Epithelial cell of alveolus of lung (primary cell): ENCODE measurements at places on chromosomes 5 and 9. TPM values are rescaled to one million over a fixed set of nuclear protein-coding genes. Genes with fewer than 3 reads are reported as not detected.

The TNFSF15 gene
- total RNA-seq = 0.08 and 3.4 TPM in 2 replicates

The PCDHA13 gene
- not detected in 2 replicates for total RNA-seq

The LCN2 gene
- total RNA-seq = 1.8 TPM in 1 of 2 replicates, not detected in the other

The KIF4B gene
- 0.08 and 0.13 TPM in 2 replicates for total RNA-seq

The AIF1L gene
- 0.08 and 0.13 TPM in 2 replicates for total RNA-seq

The FREM1 gene
- 0.08 and 0.26 TPM in 2 replicates for total RNA-seq

The ANKRD31 gene
- total RNA-seq = under 0.01 TPM in 2 replicates
